Mesothelial cell of epicardium (in vitro differentiated cells): ENCODE measurements at places on chromosomes 2 and 18. TPM values are rescaled to one million over a fixed set of nuclear protein-coding genes. Genes with fewer than 3 reads are reported as not detected.
A peak's percentile ranks its signal among the peaks of the same experiment; 100 is the strongest.

PDE1A gene
- total RNA-seq = 1.2 to 1.9 TPM (median 1.6 TPM) in 3 replicates

CNTNAP5 gene
- 0.22 to 1.1 TPM (median 0.29 TPM) in 3 replicates for total RNA-seq

ANKRD23 gene
- 10.1 to 12.5 TPM (median 12.5 TPM) in 3 replicates for total RNA-seq

SDC1 gene
- total RNA-seq = 45.5 to 50.7 TPM (median 48.3 TPM) in 3 replicates

KCTD18 gene
- total RNA-seq = 13.2 to 15.6 TPM (median 14.6 TPM) in 3 replicates

DSC2 gene
- total RNA-seq = 61.3 to 64.7 TPM (median 63.0 TPM) in 3 replicates

- H3K4me3 ChIP-seq = no peak overlapping the region
- no peak for DNase-seq
- H3K27me3 ChIP-seq = no peaks in the 10 kb centered on the region
- peaks cover 4% of the 10 kb centered on the region for H3K36me3 ChIP-seq
- no peak overlapping the region for H3K27ac ChIP-seq
Measured at GRCh38 chr2:238220274-238220891, 16.9 kb upstream of the ILKAP start.

- H3K36me3 ChIP-seq = no peaks in the 10 kb centered on the region
- DNase-seq = no peak
- peaks cover 36% of the 10 kb centered on the region for H3K4me1 ChIP-seq
Measured at GRCh38 chr18:45573514-45573913, 41.8 kb upstream of the SLC14A2 start.

DNA sequence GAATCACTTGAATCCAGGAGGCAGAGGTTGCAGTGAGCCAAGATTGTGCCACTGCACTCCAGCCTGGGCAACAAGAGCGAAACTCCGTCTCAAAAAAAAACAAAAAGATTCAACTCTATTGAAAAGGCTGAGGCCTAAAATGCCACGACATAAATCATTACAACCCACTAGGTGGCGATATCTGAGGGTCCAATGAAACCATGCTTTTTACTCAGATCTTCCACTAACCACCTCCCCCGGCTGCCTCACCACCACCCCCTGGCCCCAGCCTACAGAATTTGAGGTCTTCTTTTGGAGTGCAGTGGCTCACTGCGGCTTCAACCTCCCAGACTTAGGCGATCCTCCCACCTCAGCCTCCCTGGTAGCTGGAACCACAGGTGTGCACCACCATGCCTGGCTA, 57.5 kb downstream of the AP1S3 start:
- H3K27me3 ChIP-seq = peaks cover under 1% of the 10 kb centered on the region
- peaks cover 14% of the 10 kb centered on the region for H3K36me3 ChIP-seq
- H3K4me1 ChIP-seq = peaks cover 25% of the 10 kb centered on the region
- no peak for DNase-seq

DNA sequence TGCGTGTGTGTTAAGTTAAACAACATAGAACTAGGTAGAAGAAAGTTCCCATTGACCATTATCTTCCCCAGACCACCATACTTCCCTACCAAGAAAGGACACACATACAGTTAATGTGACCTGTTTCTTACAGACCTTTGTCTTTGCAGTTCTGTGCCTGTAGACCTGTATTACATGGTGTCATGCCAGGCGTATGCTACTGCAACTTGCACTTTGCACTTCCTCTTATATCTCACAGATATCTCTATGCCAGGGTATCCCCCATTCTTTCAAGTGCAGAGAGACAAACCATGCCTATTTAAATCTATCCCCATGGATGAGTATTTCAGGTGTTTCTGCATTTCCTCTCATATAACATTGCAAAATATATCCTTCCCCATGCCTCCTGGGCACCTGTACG, 136.8 kb upstream of the PKDCC start:
- no peaks in the 10 kb centered on the region for H3K36me3 ChIP-seq
- DNase-seq = no peak
- no peaks in the 10 kb centered on the region for H3K27me3 ChIP-seq
- no peak overlapping the region for H3K4me3 ChIP-seq

DNA sequence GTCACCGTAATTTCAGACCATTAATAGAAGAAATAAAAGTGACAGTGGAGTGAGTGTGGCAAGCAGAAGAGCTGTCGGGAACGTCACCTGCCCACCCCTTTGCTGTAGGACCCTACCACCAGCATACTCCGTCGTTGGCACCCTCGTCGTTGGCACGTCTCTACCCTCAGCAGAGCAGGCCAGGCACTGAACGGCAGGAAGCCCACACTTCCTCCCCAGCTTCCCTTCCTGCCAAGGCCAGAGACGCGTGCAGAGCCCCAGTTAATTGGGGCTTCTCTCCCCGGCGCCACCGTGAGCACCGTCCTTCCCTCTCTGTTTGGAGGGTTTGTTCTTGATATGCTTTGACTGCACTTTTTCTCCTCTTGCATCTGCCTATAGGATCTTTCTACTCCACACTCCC, 27.0 kb upstream of the NFATC1 start:
- H3K36me3 ChIP-seq = peaks cover 26% of the 10 kb centered on the region
- DNase-seq = no peak
- H3K27ac ChIP-seq = no peak overlapping the region
- peaks cover 8% of the 10 kb centered on the region for H3K4me1 ChIP-seq
- no peaks in the 10 kb centered on the region for H3K27me3 ChIP-seq

GRCh38 chr2:42196403-42197267, 27.5 kb downstream of the EML4 start:
- H3K36me3 ChIP-seq = peaks cover 4% of the 10 kb centered on the region
- no peak for DNase-seq
- peaks cover 35% of the 10 kb centered on the region for H3K4me1 ChIP-seq
- H3K27ac ChIP-seq = peak overlapping the region; percentile 76
